Cortex of kidney (tissue), 1 donor: ENCODE measurements at places on chromosomes 5 and 9.

- no peak for DNase-seq
Measured at GRCh38 chr5:174045470-174046025, at the start of gene NSG2. NSG2 (plus strand) TSS chr5:174045706; CDS start chr5:174046756, 1,050 bp downstream.

- DNase-seq, result no peak
Measured at GRCh38 chr5:164934561-164934960, 1429.1 kb downstream of the MAT2B start.

DNA sequence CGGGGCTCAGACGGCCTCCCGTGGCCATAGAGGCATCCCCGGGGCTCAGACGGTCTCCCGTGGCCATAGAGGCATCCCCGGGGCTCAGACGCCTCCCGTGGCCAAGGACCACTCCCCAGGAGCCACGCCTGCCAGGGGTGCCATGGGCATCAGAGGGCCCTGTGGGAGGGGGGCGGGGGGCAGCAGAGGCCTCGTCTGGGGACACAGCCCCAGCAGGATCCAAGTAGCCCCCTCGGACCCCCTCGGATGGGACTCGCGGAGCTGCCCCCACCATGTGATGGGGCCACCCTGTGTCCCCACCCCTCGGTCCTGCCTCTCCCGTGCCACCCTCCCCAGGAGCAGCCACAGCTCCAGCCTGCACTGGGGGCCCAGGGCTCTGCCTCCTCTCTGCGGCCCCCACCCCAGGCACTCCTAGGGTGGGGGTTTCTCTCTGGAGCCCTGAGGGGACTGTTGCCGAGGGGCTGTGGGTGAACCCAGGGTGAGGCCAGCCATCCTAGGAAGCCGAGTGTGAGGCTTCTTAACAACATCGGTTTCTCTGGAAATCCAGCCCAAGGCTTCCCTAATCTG is 2.5 kb downstream of the ENTPD8 start:
- no peak for DNase-seq

- DNase-seq, result no peak
Measured at GRCh38 chr9:129464972-129465833, 155.7 kb downstream of the C9orf50 start.

DNA sequence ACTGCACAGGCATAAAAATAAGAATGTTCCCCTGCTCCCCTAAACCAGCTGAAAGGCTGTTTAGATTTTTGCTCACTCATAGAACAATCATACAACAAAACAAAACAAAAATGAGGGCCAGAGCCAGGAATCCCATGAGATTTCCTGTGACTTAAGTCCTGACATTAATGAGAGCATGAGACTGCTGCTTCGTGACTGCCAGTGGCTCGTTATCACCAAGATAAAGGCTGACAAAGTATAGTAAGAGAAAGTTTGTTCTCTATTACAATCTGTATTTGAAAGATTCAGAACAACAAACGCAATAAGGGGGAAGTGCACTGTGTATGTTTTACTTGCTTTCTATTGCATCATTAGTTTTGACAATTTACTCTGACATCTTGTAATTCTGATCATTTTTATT is 837.1 kb upstream of the C9orf72 start:
- no peak for DNase-seq

- no peak for DNase-seq
Measured at GRCh38 chr5:149211566-149211965, 60.1 kb upstream of the AFAP1L1 start.

DNA sequence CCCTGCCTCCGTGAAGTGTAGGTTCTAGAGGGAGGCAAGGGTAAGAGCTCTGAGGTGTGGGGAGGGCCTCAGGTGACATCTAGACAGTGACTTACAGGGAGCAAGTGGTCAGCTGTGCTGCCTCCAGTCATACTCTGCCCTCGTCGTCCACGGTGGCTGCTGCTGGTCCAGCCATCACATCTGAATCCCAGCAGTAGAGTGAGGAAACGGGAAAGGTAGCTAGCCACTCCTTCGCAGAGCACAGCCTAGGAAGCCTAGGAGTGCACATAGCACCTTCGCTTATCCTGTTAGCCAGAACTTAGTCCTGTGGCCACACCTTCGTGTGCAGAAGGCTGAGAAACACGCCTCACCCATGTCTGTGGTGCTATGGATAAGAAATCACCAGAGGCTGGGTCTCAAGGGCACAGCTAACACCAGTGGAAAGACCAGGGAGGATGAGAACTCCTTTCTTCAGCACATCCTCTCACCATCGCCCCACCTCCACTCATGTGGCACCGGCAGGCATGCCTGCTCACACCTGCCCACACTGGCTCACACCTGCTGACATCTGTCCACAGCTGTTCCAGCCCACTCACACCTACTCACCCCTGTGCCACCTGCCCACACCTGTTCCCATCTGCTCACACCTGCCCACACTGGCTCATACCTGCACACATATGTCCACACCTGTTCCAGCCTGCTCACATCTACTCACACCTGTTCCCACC is 44.5 kb upstream of the SLC6A19 start:
- no peak for DNase-seq

DNA sequence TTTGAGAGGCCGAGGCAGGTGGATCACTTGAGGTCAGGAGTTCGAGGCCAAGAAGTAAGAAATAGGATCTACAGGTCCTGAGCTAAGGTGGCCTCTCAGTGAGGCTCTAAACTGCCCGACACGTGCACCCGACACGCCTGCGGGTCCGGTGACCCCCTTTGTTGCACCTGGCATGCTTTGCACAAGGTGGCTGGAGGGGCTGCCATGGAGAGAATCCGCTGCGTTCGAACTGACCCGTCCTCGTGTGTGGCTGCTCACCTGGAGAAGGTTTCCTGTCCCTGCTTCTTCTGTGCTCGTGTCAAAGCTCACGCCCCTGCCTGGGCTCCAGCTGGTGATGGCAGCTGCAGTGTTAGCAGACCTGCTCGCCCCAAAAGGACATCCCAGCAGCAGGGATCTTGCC is 5.7 kb upstream of the OLFM1 start:
- DNase-seq, result no peak

DNA sequence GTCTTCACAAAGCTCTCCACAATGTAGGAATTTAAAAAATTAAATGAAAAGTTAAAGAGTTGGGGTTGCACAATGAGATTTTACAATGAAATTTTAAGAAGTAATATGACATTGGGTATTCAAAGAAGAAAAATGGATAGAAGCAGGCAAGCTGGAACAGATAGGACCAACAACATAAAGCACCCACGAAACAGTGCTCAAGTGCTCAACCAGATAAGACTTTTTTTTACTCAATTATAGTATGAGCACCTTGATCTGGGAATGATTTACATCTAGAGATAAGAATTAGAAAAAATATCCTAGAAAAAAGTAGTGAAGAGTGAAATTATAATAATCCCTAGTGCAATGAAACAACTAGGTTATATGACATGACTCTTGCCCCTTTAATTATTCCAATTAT is 1670.1 kb upstream of the ACO1 start:
- DNase-seq, result no peak

- no peak for DNase-seq
Measured at GRCh38 chr5:107665036-107665570, 5.6 kb downstream of the EFNA5 start.

DNA sequence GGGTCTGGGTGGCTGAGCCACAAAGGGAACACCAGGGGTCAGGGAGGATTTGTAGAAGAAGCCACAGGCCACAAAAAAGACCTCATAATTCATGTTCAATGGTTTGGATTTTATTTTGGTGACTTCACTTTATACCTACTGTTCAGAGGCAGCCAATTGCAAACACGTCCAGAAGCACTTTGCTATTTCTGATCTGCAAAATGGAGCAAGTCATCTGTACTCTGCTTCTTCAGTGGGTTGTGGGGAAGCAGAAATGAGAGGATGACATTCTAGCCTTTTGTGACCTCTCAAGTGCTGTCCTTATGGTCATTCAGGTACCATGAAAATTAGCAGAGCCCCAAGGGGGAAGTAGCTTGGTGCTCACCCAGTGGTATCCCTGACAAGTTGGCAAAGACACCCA is 2.5 kb upstream of the KCNIP1 start:
- no peak for DNase-seq

- DNase-seq, result no peak
Measured at GRCh38 chr9:130323051-130323745, 57.6 kb downstream of the HMCN2 start.
